Activated T-helper 1 cell treated with Interleukin-2 at 50 U/mL for 16 hours (primary cell): ENCODE measurements at places on chromosomes 16 and 17.

DNA sequence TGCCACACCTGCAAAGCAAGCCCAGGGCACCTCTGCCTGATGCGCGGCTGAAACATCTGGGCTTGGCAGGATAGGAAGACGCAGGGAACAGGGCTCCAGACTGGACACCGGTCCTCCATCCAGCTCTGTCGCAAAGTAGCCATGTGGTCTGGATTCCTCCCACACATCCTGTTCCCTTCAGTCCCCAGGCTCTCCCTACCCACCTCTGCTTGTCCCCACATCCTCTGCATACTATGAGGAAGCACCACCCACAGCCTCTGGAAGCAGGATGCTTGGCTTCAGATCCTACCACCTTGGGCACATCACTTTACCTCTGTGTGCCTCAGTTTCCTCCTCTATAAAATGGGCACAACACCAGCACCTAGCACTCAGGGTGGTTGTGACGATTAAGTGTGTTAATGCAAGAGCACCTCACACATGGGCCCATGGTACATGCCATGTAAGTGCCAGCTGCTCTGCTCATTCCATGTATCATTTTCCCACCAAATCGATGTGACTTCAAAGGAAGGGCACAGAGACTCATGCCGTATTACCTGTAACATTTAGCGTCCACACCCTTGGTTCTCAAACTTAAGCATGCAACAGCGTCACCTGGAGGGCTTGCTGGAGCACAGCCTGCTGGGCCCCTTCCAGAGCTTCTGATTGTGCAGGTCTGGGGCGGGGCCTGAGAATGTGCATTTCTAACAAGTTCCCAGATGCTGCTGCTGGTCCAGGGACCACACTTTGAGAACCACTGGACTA lies 138.6 kb upstream of the SDK2 start:
- DNase-seq, result no peak

- DNase-seq, result no peak
Observed at GRCh38 chr16:69503244-69503643, 62.5 kb upstream of the NFAT5 start.

- DNase-seq, result peak; percentile 9
Observed at GRCh38 chr17:64736804-64737492, 74.8 kb upstream of the SMURF2 start.

DNA sequence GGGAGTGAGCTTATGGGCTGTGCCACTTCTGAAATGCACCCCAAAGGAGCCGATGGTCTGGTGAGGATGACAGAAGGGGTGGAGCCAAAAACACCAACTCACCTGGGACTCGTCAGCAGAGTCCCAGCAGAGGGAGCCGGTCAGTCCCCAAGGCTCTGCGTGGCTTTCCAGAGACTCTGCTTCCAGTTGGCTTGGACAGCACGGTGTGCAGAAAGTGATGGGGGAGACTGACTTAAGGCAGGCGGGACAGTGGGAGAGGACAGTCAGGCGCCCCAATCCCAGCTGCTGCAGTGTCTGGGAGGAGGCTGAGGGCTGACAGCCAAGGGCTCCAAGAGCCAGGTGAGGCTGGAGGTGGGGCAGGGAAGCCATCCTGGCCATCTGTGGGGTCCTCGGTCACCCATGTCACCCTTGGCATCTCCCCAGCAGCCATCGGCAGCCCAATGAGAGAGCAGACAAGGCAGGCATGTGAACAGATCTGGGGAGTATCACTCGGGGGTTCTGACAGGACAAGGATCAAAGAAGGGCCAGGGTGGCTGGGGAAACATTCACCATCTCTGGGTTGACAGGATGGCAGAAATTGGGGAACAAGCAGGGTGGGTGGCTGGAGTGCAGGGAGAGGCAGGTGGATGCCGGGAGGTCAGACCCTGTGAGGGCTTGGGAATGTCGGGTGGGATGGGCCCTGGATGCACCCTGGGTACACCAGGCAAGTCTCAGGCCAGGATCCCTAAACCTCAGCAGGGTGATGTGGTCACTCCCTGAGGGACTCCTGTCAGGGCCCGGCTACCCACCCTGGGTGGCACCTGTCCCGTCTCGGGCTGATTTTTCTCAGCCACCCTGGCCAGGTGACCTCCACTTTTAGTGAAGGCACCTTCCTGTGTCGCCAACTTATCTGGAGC lies 8.9 kb upstream of the KRTAP17-1 start:
- DNase-seq, result no peak

GRCh38 chr17:80415626-80416137 lies 715 bp downstream of the ENDOV start:
- no peak for DNase-seq

GRCh38 chr17:37844158-37844976 lies 79.8 kb upstream of the TBC1D3K start:
- DNase-seq, result peak; percentile 15

- no peak for DNase-seq
Observed at GRCh38 chr17:57685499-57686132, 59.5 kb downstream of the CCDC182 start.

- DNase-seq, result no peak
Observed at GRCh38 chr16:28534542-28535373, 4.0 kb downstream of the NUPR1 start.

- peak; percentile 61 for DNase-seq
Observed at GRCh38 chr16:67936880-67937605, 393 bp upstream of the PSMB10 start.

- no peak for DNase-seq
Observed at GRCh38 chr17:27521281-27522027, 65.2 kb downstream of the KSR1 start.

DNA sequence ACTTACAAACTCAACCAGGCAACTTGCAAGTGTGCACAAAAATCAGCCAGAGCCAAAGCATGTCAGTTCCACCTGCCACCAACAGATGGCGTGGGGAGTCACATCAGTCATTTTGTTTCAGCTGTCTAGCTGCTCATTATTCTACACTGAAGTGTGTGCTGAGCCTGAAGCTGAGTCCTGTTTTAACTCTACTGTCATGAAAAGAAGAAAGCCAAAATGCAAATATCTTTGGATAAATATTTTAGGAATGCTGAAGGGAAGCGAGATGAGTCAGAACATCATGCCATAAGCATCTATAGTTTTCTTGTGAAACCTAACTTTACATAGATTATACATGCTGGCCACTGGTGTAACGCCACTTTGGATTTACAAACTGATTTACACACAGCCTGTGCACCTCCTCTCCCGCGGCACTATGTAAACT lies 172.6 kb downstream of the CDK5R1 start:
- peak; percentile 30 for DNase-seq

GRCh38 chr17:76351526-76352071 lies 2.1 kb downstream of the PRPSAP1 start:
- DNase-seq, result no peak

DNA sequence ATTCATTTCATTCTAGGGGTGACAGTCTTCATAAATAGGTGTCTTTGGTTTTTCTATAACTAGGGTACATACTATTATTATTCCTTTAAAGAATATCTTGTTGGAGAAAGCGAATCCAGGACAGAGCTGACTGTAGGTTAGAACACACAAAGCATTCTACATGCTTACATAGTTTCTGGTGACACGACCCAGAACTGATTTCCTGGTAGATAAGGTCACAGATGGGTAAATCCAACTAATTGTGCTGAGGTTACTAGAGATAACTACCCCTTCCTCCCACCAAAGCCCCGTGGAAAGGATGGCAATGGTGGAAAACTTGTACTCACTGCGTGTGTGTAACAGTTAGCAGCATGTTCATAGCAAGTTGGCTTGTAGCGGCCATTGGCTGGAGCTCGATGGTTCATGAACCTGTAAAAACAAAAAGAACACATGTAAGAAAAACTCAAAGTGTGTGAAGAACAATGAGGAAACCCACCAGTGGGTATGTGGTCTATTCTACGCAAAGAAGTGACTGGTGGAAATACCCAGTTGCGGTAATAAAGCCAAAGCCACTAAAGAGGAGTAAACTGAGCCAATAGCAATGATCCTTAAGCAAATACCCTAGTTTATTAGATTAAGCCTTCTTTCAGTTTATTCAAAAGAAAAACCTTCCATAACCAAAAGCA lies 7.7 kb downstream of the MMD start:
- no peak for DNase-seq

- DNase-seq, result no peak
Observed at GRCh38 chr17:50207315-50207714, 5.9 kb upstream of the COL1A1 start.

- no peak for DNase-seq
Observed at GRCh38 chr17:19750835-19751234, 2.7 kb upstream of the ALDH3A1 start.

DNA sequence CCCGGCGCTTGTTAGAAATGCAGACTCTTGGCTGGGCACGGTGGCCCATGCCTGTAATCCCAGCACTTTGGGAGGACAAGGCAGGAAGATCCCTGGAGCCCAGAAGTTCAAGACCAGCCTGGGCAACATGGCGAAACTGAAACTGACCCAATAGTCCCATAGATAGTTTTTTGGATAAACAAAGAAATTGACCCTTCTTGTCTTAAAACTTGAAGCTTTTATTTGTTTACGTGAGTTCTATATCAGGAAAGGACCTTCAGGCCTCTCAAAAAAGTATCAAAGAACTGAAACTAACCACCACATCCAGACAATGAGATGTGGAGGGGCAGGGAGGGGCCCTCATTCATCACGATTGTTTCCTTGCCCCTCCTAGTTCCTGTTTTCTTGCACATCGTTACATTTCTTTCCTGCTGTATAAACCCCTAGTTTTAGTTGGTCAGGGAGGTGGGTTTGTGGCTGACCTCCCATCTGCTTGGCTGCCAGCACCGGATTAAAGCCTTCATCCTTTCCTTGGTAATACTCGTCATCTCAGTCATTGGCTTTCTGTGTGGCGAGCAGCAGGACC lies 29.9 kb upstream of the PRM1 start:
- DNase-seq, result no peak

DNA sequence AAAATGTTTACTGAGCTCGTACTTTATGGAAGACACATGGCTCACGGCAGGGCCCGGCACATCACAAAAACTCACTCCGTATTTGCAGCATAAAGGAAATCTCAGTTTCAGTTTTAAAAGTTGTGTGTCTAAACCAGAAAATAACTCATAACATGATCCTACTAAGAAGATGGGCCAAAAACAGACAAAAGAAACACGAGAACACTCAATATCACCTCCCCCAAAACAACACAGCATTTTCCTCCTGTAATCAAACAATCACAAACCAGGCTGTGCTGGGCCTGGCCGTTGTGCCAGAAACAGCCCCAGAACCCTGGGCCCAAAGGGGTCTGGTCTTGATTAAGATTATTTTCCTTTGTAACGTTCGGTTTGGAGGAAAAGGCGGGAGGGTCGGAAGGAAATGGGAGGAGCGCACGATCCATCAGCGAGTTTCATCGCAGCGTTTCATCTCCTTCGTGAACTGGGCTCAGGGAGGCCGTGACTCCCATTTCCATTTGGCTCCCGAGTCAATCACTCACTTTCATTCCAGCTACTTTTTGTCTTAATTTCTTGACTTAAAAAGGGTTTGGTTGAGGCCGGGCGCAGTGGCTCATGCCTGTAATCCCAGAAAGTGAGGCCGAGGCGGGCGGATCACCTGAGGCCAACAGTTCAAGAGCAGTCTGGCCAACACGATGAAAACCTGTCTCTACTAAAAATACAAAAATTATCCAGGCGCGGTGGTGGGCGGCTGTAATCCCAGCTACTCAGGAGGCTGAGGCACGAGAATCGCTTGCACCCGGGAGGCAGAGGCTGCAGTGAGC lies 61.4 kb downstream of the NXN start:
- DNase-seq, result no peak

DNA sequence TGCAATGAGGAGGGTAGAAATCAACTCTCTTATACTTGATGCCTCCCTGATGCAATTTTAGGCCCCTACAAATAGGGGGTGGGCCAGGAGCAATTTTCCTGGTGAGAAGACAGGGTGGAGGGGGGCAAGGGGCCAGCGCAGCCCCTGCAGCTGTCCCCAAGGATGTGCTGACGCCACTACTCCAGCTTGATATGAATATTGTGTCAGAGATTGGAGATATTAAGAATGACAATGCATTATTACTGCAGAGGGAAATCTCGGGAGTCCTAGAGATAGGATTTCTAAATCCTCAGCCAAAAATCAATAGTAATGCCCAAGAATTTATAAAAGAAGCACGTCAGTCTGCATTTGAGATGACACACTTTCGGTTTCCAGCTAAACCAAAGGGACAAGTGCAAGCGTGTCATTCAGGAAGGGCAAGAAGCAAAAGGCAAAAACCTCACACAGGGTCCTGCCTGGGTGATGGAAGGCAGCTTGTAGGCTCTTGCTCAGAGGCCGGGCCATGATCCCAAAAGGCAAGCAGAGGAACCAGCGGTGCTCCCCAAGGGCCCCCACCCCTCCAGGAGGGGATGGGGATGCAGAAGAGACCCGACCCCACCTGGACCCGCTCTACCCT lies 178.8 kb downstream of the C16orf78 start:
- DNase-seq, result no peak

DNA sequence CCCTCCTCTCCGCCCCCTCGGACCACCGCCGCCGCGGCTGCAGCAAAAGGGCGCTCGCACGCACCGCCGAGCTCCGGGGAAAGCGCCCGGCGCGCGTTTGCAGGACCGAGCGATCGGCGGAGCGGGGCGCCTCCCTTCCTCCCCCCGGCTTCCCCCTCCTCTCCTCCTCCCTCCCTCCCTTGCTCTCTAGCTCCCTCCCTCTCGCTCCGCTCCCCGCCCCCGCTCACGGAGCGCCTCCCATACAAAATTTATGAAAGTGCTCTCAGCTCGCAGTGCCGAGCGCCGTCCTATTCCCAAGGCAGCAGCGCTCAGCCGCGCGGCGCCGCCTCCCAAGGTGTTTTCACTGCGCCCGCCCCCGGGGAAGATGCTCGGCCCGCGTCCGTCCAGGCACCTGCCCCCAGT lies at the start of gene RTN4RL1:
RTN4RL1 (minus strand) TSS at position 115 of the 402 bp plus-strand sequence. CDS start 469 bp downstream, outside the sequence.
- DNase-seq, result peak; percentile 68
